ENCODE measurements at places on chromosomes 5 and 9.

- DNase-seq, result no peak
Observed at GRCh38 chr9:115046824-115047223, 71.1 kb downstream of the TNC start.

- peak; percentile 50 for DNase-seq
Observed at GRCh38 chr9:114588651-114589526, 1.3 kb downstream of the ATP6V1G1 start.

GRCh38 chr9:107567462-107567861, 77.9 kb upstream of the KLF4 start:
- DNase-seq, result no peak

GRCh38 chr5:93503598-93504067, 77.4 kb downstream of the NR2F1-AS1 start:
- DNase-seq, result no peak
